ENCODE measurements at places on chromosomes 13 and 19. TPM values are rescaled to one million over a fixed set of nuclear protein-coding genes. Genes with fewer than 3 reads are reported as not detected.

DNA sequence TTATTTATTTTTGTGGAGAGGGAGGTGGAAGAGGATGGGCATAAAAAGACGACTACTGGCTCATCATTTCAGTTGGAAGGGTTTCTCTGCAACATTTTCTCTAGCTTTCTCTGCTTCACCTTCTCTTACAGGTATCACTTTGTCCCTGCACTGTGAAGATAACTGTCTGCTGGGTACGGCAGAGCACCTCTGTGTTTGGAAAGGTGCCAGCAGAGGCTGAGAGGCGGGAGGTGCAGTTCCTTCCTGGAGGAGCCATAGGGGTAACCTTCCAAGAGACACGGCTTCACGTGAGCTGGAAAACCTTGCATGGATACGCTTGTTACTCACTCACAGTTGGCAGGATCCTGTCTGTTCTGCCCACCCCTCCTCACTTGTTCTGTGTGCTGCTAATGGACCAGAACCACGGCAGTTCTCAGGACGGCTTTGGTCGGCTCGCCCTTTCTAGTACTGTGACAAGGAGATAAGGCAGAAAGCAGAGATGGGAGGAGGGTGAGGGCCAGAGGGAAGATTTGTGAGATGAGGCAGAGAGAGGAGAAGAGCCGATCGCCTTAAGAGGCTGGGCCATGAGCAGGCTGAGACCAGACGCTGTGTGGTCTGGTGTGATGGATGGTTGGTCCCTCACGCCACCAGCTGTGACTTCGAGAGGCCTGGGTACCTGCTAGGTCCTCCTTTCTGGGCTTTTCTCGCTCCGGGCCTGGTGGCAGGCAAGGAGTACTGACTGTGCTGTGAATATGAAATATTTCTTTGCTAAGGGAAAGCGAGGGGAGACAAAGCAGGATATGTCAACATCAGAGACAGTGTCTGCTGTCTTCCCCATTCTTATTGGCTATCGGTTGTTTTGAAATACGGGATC lies 66.8 kb downstream of the MRPL57 start:
- no peak overlapping the region for H3K4me3 ChIP-seq
- no peaks in the 10 kb centered on the region for H3K36me3 ChIP-seq
- no peak for DNase-seq
- peaks cover 12% of the 10 kb centered on the region for H3K4me1 ChIP-seq
- H3K27me3 ChIP-seq = no peaks in the 10 kb centered on the region

GRCh38 chr19:48051335-48052033 lies 7.6 kb upstream of the CABP5 start:
- H3K36me3 ChIP-seq = no peaks in the 10 kb centered on the region
- no peak for DNase-seq
- H3K27ac ChIP-seq = no peak overlapping the region
- H3K4me3 ChIP-seq = no peak overlapping the region
- no peaks in the 10 kb centered on the region for H3K27me3 ChIP-seq
- no peaks in the 10 kb centered on the region for H3K4me1 ChIP-seq

DNA sequence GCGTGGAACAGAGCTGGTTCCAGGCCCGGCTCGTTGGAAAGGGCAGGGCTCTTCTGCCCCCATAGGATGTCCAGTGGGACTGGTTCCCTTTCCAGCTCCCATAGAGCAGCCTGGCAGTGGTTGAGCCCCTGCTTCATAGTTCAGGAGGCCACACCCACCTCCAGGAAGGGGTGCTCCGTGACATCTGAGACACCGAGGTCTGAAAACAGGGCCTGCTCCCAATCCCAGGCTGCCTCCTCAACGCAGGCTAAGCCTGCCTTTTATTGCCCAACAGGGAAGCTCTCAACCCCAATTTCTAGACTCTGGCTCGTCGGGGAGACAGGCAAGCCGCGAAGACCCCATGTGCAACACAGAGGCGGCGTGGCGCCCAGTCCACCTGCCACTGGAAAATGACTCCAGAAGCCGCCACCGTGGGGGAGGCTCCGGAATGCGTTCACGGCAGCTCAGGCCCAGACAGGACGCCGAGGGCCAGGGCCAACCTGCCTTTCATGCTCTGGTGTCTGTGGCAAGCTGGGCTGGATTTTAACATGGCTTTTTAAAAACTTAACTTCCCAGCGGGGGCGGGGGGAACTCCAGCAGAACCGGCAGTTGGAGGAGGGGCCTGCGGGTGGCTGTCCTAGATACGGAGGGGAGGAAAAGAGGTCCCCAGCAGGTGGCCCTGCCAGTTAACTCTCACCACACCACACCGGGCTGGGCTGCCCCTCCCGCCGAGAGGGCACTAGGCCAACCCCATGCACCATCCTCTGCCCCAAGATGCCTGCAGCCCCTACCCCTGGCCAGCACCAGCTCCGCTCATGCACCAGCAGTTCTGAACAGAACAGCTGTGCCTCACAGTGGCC lies 17.9 kb upstream of the TINCR start:
- no peak overlapping the region for H3K4me3 ChIP-seq
- no peak overlapping the region for H3K27ac ChIP-seq
- peaks cover 14% of the 10 kb centered on the region for H3K4me1 ChIP-seq
- no peaks in the 10 kb centered on the region for H3K27me3 ChIP-seq
- peaks cover 26% of the 10 kb centered on the region for H3K36me3 ChIP-seq

- H3K4me1 ChIP-seq = peaks cover 18% of the 10 kb centered on the region
- no peaks in the 10 kb centered on the region for H3K27me3 ChIP-seq
- no peak overlapping the region for H3K4me3 ChIP-seq
Observed at GRCh38 chr19:35722897-35723296, 5.1 kb downstream of the KMT2B start.

DNA sequence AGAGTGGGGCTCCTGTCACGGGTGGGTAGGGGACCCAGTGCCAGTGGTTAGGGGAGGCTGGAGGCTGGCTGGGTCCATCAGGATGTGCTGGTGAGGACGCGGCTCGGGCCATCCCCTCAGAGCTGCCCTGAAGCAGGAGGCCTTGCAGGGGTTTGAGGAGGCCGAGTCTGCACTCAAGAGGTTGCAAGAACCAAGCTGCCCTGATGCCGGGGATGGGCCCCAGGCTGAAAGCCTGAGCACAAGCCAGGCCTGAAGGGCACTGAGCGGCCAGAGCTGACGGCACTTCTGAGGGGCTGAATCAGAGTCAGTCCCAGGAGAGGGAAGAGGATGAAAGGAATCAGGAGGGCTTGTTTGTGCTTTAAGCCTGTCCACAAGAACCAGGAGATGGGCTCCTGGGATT lies 92.9 kb downstream of the RGCC start:
- peaks cover 17% of the 10 kb centered on the region for H3K4me1 ChIP-seq
- H3K4me3 ChIP-seq = no peak overlapping the region
- DNase-seq = no peak
- no peaks in the 10 kb centered on the region for H3K36me3 ChIP-seq
- H3K27me3 ChIP-seq = no peaks in the 10 kb centered on the region

The SCN1B gene
- total RNA-seq = 0.50 TPM

The GSX1 gene
- not detected for total RNA-seq

Data from activated CD4-positive, alpha-beta T cell treated with anti-CD3 and anti-CD28 coated beads, Interleukin-2, amount 10 ng/mL, durations not matched to agents 7 days and 5 days (primary cell).